ENCODE measurements at places on chromosomes 12 and 14. TPM values are rescaled to one million over a fixed set of nuclear protein-coding genes. Genes with fewer than 3 reads are reported as not detected.

DNA sequence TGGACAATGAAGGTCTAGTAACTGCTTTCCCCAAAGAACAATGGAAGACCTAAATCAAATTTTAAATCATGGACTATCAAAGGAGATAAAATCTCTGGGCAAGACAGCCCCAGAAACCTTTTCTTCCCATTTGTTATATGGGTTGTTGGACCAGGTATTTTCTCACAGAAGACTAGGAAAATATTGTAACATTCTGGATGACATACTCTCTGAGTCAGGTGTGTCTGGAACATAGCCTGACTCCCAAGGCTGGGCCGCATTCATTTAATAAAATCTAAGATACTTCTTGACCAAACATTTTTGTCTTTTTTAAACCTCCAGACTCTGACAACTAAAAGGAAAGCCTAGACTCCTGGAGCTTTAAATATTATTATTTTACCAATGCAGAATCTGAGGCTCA, 87.9 kb downstream of the ATP23 start:
- no peak for DNase-seq

- DNase-seq, result no peak
Observed at GRCh38 chr12:92074889-92075288, 70.8 kb downstream of the BTG1 start.

- DNase-seq, result peak; percentile 71
Observed at GRCh38 chr12:127809275-127809674, 457.7 kb upstream of the TMEM132C start.

DNA sequence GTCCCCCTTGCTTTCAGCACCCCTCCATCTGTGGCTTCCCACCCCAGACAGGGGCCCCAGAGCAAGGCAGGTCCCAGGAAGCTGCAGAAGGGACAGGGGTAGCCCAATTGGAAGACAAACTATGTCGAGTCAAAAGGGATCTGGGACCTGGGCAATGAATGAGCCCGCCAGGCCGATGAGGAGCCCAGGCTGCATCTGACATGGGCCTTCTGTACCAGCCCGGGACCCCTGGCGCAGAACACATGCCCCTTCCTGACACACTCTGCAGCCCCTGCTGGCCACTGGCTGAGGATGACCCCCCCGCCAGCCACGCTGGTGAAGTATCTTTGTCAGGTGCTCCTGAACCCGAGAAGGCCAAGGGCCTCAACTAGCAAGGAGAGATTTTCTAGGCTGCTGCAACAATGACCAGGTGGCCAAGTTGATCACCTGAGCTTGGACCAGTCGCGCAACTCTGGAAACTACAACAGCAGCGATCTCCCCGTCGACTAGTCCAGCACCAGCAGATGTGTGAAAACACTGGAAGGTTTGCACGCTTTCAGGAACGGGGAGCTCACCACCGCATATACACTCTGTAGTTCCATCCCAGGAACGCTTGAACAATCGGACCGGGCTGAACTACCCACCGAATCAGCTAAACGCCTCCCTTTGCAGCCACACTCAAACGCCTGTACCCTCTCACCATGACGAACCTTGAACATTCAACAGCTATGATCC, 119.0 kb downstream of the NCOR2 start:
- no peak for DNase-seq

DNA sequence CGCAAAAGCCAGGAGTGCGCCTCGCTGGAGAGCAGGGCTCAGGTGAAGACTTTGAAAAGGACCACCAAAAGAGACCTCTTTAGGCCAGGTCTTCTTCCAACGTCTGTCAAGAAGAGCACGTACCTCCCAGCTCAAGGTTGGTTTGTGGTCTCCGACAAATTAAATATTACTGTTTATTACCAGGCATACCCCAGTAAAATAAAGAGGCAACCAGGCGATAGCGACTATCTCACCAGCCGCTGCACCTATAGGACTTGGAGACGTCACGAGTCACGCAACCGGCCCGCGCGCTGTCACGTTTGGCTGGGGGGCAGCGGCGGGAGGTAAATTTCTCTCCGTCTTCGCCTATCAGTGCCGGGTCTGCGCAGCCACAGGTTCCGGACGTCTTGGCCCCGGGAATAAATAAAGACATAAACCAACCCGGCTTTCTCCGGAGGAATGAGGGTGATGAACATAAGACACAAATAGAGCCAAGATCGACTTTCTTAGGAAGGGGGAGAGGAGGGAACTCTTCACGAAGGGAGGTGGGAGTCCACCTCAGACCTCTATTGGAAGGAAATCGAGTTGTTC, 2.0 kb upstream of the TBX5 start:
- no peak for DNase-seq

GRCh38 chr12:51324953-51325352, 979 bp upstream of the BIN2 start:
- DNase-seq, result no peak

GRCh38 chr12:130828895-130829294, 10.2 kb downstream of the STX2 start:
- no peak for DNase-seq

DNA sequence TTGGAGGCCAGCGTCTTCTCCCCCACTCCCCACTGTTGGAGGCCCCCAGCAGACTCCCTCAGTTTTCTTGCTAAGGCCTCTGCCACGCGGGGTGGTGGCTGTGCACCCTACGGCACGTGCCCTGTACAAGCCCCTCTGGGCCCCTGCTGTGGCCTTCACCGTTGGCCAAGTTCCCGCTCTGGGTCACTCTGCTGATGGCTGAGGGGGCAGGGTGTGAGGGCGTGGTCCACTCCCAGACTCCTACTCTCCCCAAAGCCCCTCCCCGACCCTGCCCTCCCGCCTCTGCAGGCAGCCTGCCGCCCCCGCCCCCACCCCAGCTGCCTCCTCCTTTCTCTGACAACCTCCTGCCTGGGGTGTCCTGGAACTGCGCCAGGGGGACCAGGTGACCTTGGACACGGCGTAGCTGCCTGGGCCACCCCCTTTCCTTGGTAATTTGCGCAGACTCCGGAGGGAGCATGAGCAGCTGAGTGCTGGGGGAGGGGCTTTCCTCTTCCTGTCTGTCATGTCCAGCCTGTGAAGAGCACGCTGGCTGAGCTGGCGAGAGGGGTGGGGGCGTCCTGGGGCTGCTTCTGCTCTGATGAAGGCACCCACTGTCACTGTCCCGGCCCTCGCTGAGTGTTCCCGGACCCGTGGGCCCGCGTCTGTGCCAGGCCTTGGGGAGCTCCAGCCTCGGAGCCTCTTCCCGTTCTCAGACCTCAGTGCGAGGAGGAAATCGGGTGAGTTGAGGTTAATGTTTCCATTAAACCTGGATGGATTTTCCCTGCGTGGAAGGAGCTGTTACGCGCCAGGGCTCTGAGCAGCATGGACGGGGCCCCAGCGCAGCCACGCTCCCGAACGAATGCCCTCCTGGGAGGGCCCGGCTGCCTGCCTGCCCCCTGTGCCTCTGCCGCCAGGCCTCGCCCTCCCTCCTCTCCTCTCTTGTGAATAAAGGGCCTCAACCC, 85.0 kb downstream of the KIF26A start:
- peak; percentile 84 for DNase-seq

DNA sequence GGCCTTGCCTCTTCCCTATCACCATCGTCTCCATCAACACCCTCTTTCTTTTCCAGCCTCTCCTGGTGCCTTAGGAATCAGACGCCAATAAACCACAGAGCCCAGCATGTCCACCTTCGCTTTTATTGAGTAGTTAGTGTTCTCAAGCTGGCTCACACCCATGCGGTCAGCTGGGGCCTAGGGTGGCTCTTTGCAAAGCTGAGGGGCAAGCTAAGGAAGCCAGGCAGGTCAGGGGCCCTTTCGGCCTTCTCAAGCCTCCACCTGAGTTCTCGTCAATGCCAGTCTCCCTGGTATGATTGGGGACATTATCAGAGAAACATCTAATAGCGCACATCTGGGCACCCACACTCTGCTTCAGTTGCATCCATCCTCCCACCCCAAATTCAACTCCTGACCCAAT, 737 bp upstream of the TEX52 start:
- DNase-seq, result no peak

GRCh38 chr14:66507181-66507721, 696 bp upstream of the GPHN start:
- no peak for DNase-seq

DNA sequence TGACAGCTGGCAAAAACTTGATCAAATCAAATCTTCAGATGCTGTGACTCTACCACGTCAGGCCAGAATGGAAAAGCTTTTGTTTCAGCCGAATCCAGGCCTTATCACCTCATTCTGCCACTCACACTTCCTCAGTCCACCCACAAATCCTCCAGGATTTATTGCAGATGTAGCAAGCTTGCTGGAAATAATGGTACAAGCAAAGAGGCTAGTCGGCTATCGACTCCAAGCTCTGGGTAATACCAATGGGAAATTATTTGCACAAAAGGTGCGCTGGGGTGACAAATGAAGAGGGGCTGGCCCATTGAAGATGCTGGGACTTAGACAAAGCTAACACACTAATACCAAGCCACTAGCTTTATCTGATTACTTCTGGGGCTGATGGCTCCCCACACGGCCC, 250.5 kb downstream of the ASCL1 start:
- DNase-seq, result peak; percentile 2

DNA sequence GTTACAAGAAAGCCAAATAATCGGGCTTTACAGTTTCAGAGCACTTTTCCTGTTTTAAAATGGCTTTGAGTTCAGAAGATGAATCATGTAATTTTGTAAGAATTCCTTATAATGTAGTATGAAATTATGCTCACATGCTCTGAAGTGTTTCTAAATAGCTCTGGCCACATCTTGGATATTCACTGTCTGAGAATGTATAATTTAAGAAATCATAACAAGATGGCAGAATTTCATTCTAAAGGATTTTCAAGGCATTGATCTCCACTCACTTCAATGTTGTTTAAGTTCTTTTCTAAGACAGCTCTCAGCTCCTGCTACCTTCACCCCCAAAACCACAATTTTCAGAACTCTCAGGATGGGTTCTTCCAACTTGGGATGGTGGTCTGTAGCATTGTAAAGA, 180.1 kb downstream of the DACT1 start:
- DNase-seq, result no peak

- no peak for DNase-seq
Observed at GRCh38 chr12:87768501-87769287, 260.5 kb downstream of the C12orf50 start.

- DNase-seq, result no peak
Observed at GRCh38 chr12:46679754-46680153, 146.0 kb downstream of the SLC38A4 start.

- no peak for DNase-seq
Observed at GRCh38 chr12:92290350-92290695, 144.7 kb upstream of the BTG1 start.

DNA sequence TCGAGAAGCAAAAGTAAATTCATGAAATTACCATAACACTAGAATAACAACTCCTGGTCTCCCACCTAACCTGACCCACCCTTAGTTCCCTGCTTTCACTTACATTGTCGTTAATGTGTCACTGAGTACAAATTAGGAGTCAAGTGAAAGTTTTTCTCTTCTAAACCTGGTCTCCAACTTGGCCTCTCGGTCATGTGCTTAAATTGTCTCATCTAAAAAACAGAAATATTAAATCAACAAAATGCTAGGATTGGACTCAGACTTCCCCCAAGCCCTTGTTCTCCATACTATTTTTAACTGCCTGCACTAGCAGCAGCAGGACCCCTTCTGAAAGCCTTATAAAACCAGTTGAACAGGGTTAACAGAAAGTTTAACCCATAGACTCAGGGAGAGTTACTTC, 1.8 kb upstream of the BTG1 start:
- DNase-seq, result peak; percentile 44

DNA sequence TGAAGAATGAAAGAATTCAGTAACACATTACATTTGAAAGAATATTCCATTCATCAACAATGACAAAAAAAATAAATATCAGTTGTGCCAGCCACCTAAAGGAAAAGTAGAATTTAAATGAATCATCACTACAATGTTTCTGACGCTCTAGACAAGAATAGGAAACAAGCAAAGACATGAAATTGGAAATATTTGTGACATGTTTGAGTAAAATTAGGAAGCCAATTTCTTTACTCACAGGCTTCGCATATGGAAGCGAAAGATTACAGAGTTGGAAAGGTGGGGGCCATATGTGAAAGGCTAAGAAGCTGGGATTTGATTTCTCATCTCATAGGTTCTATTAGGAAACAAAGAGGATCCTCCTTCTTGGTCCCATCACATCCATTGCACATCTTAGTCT, 279.0 kb downstream of the IPO8 start:
- no peak for DNase-seq

- peak; percentile 38 for DNase-seq
Observed at GRCh38 chr12:67797185-67797741, 148.7 kb downstream of the DYRK2 start.

GRCh38 chr12:29889737-29890136, 106.0 kb upstream of the TMTC1 start:
- no peak for DNase-seq

- no peak for DNase-seq
Observed at GRCh38 chr14:68796418-68797101, 3.7 kb upstream of the ZFP36L1 start.

DNA sequence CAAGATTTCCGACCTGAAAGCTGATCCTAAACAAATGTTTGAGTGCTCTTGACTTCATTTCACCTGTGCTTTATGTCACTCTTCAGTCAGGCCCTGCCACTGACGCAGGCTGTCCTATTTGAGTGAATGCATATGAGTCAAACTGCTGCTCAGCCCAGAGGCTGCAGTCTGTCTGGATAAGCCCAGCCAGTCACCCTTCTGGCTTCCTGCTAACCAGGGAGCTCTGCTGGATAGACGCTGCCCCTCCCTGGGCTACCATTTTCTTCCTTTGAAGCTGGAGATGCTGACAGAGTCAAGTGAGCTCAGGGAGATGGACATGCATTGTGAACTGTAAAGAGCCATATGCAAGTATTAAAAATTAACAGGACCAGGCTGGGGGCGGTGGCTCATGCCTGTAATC, 5.1 kb upstream of the TUNAR start:
- DNase-seq, result no peak

DNA sequence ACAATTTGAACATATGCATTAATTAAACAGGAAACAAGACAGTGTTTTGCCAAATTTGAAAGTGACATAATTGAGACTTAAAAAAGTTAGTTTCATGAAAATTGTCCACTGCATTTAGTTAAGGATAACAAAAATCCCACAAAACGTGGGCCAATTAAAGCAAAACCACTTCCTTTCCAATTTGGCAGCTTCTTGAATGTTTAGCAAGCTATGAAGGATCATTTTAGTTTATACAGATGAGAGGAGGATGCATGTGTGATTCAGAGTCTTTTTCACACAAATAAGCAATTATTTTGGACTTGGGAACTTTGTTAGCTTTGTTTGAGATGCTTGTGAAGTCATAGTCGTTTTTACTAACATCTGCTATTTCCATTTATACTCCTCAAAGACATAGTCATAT, 109.6 kb downstream of the ATXN7L3B start:
- no peak for DNase-seq

DNA sequence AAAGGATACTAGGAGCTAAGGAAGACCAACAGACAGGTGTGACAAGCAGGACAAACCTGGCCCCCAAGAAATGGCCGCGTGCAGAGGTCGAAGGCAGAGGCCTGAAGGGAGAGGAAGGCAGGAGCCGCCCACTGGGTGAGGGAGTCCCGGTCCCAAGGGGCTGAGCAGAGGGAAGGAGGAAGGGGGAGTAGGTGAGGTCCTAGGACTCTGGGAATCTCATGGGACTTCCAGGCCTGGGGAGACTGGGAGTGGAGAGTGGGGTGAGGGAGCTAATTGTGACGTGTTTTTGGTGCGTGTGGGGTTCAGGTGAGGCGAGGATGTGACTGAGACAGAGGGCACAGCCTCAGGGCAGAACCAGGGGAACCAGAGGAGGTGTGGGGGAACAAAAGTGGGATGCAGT, 11.7 kb upstream of the FLVCR2 start:
- DNase-seq, result no peak

The BCL11B gene
- 2.6 TPM for total RNA-seq

The R3HDM2 gene
- 3.9 TPM for total RNA-seq

The KLRG1 gene
- 12.3 TPM for total RNA-seq

The ALKBH1 gene
- total RNA-seq, result 8.7 TPM

The ASIC1 gene
- 1.7 TPM for total RNA-seq

The LRRK2 gene
- total RNA-seq, result 14.4 TPM

The RFX4 gene
- total RNA-seq, result 2.2 TPM

The GPR84 gene
- 2.9 TPM for total RNA-seq

The APOLD1 gene
- 14.0 TPM for total RNA-seq

All from umbilical cord (tissue), 2 donors.